ENCODE measurements at places on chromosomes 4 and X. TPM values are rescaled to one million over a fixed set of nuclear protein-coding genes. Genes with fewer than 3 reads are reported as not detected.

Gene CT47C1
- not detected for total RNA-seq

Gene CSAG3
- total RNA-seq, result not detected

Gene AMBN
- total RNA-seq, result not detected

Gene YY2
- total RNA-seq, result 3.7 TPM

Gene ZCCHC18
- total RNA-seq, result not detected

Gene EDA
- total RNA-seq, result 13.5 TPM

Gene KCNIP4
- total RNA-seq, result not detected

Gene SLC7A11
- total RNA-seq, result not detected

DNA sequence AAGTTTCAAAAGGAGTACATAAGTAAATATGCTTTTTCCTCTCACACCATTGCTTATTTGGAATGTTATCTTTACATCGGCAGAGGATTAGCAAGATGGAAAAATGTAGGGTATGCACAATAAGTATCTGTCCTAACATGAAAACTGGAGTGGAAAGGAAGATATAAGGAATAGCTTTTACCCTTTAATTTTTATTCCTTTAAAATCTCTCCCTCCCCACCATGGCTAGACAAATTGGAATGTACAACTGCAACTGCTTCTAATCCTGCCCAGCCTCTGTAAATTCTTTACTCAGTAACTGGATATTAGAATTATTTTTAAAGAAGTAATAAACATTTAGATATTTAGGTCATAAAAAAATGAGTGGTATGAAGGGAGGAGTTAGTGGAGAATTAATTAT lies 171.5 kb downstream of the PCDH18 start:
- H3K4me1 ChIP-seq, result no peaks in the 10 kb centered on the region
- no peaks in the 10 kb centered on the region for H3K27me3 ChIP-seq
- no peak overlapping the region for H3K4me3 ChIP-seq
- no peak for DNase-seq

DNA sequence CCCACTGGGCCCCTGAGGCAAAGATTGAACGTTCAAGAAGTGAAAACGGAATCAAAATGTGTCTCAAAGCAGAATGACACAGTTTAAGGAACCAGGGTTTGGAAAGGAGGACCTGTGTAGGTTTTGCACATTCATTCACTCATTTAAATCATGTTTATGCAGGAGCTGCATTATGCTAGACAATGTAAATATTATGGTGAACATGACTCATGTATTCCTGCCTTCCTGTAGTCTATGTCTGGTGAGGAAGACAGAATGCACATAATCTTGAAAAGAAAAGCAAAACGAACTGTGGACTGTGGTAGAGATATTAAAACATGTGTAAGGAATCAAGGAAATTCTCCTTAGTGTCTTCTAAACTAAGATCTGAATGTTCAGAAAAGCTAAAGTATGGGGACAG lies 311.8 kb upstream of the SMIM31 start:
- H3K27ac ChIP-seq, result no peak overlapping the region
- H3K27me3 ChIP-seq, result no peaks in the 10 kb centered on the region
- no peaks in the 10 kb centered on the region for H3K4me1 ChIP-seq
- DNase-seq, result no peak
- H3K4me3 ChIP-seq, result no peak overlapping the region
- H3K36me3 ChIP-seq, result no peaks in the 10 kb centered on the region

DNA sequence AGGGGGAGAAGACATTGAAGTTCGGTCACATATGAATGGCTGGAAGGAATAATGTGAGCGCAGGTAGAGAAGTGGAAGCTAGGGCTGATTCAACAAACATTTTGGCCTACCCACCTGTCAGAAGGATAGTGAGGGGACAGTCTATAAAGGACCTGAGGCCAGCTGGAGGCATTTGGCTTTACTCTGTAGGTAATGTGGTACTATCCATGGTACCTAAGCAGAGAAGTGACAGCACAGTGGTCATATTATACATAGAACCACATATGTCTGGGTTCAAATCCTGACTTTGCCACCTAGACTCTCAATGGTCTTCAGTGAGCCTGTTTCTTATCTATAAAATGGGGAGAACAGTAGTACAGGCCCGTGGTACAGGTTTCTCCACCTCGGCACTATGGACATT lies 257.1 kb downstream of the EVC2 start:
- H3K4me1 ChIP-seq, result no peaks in the 10 kb centered on the region
- no peak overlapping the region for H3K27ac ChIP-seq
- no peak for DNase-seq
- no peak overlapping the region for H3K4me3 ChIP-seq

DNA sequence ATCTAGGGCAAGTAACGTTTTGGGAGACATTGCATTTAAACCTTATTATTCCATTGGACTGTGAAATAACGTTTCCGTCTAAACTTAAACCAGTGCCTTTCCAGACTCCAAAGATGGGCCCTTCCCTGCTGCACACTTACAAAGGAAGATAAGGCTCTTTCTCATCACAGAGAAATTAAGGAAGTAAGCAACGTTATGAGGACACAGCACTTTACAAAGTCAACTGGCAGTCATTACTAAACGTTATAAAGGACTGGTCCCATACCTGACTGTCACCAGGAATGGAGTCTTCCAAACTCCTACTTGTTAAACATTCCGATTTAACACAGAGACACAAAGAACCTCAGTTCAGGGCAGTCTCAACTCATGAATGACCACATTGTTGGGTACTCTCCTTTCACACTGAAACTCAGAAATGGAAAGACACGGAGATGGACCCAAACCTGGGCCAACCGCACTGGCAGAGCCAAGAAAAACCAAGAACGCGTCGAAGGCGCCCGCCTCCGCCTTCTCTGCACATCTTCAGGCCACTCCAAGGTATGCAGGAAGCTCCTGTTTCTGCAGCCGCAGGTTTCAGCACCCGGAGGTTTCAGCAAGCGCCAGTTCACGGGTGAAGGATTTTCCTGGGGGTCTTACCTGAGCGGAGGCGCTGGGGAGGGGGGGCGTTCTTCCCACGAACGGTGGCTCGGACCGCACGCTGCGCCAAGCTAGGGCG lies 670 bp downstream of the PAPSS1 start:
- H3K4me1 ChIP-seq, result no peaks in the 10 kb centered on the region
- H3K36me3 ChIP-seq, result no peaks in the 10 kb centered on the region
- H3K27ac ChIP-seq, result peak overlapping the region; percentile 94

DNA sequence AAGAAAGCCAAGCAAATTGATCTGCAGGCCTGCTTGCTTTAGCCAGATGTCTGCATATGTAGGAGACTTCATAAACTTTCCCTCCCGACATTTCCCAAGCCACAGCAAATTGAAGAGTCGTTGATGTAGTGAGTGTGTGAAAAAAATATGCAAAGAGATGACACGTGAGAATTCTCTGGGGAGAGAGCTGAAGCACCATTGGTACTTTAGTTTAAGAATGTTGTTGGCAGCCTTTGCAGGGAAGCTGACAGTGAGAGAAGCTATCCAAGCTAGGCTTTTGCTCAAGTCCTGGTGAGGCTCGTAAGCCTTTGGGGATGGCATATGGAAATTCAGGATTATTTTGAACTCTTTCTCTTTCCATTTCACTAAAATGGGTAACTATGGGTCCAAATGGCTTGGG lies 87.5 kb downstream of the GLRA2 start:
- no peaks in the 10 kb centered on the region for H3K27me3 ChIP-seq
- DNase-seq, result no peak

DNA sequence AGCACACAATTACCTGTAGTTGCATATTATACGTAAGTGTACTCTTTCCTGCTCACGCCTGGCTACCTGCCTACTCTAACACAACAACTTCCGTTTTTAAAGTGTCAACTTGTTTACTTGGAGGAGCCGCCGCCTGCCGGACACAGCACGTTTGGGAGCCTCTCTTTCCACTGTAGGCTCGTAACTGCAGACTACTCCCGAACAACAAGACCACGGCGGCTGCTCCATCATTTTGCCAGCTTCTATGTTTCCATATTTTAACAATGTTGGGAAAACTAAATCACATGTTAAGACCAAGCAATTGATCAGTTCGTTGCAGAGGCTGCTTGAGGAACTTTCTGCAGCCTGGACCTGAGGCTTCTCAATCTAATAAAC lies 841 bp downstream of the MTNR1A start:
- no peaks in the 10 kb centered on the region for H3K27me3 ChIP-seq
- H3K4me3 ChIP-seq, result no peak overlapping the region
- H3K36me3 ChIP-seq, result no peaks in the 10 kb centered on the region
- no peak overlapping the region for H3K27ac ChIP-seq
- no peaks in the 10 kb centered on the region for H3K4me1 ChIP-seq
- no peak for DNase-seq

DNA sequence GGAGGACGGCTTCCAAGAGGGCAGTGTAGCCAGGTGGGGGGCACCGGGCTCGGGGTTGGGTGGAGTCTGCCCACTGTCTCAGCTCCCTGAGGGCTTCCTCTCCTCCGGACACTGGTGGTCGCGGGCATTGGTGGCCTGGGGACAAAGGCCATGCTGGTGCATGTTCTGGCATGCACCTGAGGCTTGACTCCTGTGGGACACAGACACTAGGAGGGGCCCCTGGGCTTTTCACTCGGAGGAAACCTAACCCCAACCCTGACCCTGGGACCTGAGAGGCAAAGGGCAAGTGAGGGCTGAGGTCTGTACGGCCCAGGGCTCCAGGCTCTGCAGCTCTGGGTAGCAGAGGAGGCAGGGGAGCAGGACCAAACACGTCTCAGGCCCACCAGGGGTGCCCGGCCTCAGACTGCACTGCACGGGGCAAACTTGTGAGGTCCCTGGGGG lies 22.3 kb upstream of the FGFR3 start:
- peaks cover 5% of the 10 kb centered on the region for H3K27me3 ChIP-seq
- DNase-seq, result no peak
- no peaks in the 10 kb centered on the region for H3K36me3 ChIP-seq
- no peak overlapping the region for H3K27ac ChIP-seq
- H3K4me3 ChIP-seq, result no peak overlapping the region

GRCh38 chr4:184281231-184282139 lies 63.8 kb upstream of the ENPP6 start:
- H3K4me1 ChIP-seq, result no peaks in the 10 kb centered on the region
- no peak overlapping the region for H3K4me3 ChIP-seq
- H3K27ac ChIP-seq, result no peak overlapping the region

DNA sequence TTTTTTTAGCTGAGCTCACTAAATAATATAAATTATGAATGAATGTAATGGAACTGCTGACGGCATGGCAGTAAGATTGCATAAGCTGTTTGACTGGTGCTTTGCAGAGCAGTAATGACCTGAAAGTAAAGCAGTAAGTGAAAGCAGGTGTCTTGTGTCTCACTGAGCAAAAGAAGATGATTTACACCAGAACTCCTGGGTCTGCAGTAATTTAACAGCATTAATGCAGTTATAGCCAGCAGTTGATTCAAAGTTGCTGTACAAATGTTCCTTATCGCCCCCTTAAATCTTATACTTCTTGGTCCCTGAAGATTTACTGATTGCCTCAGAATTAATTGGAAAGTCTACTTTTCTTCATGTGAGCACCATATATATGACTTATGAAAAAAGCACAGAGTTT lies 187.7 kb downstream of the DCTD start:
- H3K27ac ChIP-seq, result no peak overlapping the region
- no peak overlapping the region for H3K4me3 ChIP-seq
- H3K27me3 ChIP-seq, result no peaks in the 10 kb centered on the region
- H3K4me1 ChIP-seq, result no peaks in the 10 kb centered on the region
- no peaks in the 10 kb centered on the region for H3K36me3 ChIP-seq

GRCh38 chr4:6050551-6050950 lies 32.3 kb upstream of the C4orf50 start:
- DNase-seq, result no peak
- no peaks in the 10 kb centered on the region for H3K27me3 ChIP-seq

DNA sequence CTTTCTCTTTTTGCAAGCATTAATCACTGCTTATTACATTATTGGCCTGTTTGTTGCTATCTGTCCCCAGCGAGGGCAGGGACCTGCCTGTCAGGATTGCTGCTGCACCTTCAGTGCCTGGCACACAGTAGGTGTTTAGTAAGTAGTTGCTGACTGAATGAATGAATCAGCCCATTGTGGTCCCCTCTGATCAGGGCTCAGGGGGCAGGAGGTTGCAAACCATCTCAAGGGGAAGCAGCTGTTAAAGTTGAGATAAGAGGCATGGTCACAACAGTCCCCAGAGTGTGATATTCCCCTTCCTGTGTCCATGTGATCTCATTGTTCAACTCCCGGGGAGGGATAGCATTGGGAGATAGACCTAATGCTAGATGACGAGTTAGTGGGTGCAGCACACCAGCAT lies 85.4 kb downstream of the WFS1 start:
- DNase-seq, result no peak
- no peaks in the 10 kb centered on the region for H3K27me3 ChIP-seq
- H3K36me3 ChIP-seq, result no peaks in the 10 kb centered on the region
- H3K4me3 ChIP-seq, result no peak overlapping the region

DNA sequence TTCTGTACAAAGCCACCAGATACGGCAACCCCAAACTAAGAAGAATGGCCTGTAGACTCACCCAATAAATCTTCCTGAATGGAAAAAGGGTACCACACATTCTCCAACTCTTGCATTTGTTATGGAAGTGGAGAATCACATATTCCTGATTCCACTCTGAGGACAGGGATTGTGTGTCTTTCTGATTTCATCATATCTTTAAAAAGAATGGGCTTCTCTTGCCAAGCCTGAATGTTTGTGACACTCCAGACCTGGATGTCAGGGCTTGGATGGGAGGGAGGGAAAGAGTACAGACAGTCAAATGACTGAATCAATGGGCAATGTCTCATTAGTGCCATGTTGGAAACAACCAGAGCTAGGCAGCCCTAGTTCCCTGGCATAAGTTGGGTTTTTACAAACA lies 77.4 kb downstream of the PLAC1 start:
- no peak overlapping the region for H3K27ac ChIP-seq
- H3K4me3 ChIP-seq, result no peak overlapping the region
- H3K36me3 ChIP-seq, result no peaks in the 10 kb centered on the region
- DNase-seq, result no peak
- no peaks in the 10 kb centered on the region for H3K4me1 ChIP-seq

DNA sequence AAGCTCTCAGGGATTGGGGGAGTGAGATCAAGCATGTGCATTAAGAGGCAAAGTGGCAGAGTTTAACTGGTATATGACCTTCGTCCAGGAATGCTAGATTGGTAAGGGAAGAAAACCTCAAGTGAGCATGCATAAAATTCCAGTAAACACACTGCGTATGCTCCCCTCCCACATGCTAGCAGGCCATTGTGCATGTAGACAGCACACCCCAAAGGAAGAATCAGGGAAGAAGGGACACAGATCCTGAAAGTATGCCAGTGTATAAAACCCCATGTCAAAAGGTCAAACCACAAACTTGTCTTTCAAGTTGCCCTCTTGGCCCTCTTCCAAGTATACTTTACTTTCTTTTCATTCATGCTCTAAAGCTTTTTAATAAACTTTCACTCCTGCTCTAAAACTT lies 405.2 kb upstream of the CNKSR2 start:
- H3K27ac ChIP-seq, result no peak overlapping the region
- no peaks in the 10 kb centered on the region for H3K36me3 ChIP-seq
- H3K4me3 ChIP-seq, result no peak overlapping the region
- no peak for DNase-seq
- H3K27me3 ChIP-seq, result no peaks in the 10 kb centered on the region

- H3K4me3 ChIP-seq, result no peak overlapping the region
- no peaks in the 10 kb centered on the region for H3K27me3 ChIP-seq
- no peak overlapping the region for H3K27ac ChIP-seq
- no peak for DNase-seq
- H3K36me3 ChIP-seq, result no peaks in the 10 kb centered on the region
Measured at GRCh38 chrX:128781506-128781905, 729.3 kb upstream of the ACTRT1 start.

All from uterus (tissue), 4 donors.